ENCODE measurements at places on chromosomes 3 and 15.

DNA sequence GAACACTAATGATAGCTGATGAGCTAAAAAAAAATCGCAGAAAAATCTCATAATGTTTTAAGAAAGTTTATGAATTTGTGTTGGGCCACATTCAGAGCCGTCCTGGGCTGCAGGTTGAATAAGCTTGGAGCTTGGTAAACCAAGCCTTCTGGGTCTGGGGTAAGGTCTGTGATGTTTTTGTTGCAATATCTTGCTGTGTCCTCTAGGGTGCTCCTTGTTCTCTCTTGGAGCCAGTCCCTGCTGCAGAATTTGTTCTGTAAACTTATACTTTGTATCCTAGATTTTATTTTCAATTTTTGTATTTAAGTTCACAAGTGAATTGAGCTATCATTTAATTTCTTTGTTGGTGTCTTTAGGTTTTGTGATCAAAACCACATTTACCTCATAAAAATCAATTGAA, 143.7 kb downstream of the NR1D2 start:
- no peak for DNase-seq

- DNase-seq, result no peak
These were observed 177.1 kb downstream of the CD47 start for GRCh38 chr3:107913701-107914100.

- DNase-seq, result no peak
These were observed 60.2 kb downstream of the IL16 start for GRCh38 chr15:81256916-81257315.

DNA sequence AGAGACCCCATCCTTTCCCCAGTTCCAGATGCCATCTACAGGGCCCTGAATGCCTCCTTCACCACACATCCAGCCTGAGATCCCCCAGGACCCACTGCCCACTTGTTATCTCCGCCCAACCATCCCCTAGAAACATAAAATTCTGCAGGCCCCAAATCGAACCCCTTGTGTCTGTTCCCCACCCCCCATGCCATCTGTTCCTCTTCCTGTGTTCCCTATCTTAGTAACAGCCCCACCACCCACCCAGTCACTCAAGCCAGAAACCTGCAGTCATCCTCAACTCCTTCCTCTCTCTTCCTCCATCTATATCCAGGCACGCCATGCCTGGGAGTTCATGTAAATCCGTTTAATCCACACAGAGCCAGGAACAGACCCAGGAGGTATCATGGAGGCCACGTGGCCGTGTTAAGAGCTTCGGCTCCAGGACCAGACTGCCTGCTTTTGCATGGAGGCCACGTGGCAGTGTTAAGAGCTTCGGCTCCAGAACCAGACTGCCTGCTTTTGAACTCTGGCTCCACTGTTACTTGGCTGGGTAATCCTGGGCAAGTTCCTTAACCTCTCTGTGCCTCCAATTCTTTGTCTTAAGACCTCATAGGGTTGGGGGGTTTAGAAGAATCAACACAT, 4.8 kb downstream of the CSRNP1 start:
- DNase-seq, result no peak

DNA sequence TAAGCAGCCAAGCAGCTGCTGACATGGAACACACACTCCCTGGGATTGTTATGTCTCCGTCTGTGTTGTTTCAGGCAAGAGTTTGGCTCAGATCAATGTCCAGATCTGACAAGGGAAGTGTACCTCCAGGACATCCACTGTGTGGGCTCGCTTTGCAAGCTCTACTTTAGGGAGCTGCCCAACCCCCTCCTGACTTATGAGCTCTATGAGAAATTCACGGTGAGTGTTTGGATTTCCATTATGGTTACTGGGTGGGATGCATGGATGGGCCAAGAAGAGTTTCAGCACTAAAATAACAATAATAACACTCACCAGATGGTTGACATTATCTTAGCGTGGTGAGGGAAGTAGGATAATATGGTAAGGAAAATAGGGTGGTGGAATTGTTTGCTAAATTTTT, 74.1 kb downstream of the ARHGAP31 start:
- no peak for DNase-seq

DNA sequence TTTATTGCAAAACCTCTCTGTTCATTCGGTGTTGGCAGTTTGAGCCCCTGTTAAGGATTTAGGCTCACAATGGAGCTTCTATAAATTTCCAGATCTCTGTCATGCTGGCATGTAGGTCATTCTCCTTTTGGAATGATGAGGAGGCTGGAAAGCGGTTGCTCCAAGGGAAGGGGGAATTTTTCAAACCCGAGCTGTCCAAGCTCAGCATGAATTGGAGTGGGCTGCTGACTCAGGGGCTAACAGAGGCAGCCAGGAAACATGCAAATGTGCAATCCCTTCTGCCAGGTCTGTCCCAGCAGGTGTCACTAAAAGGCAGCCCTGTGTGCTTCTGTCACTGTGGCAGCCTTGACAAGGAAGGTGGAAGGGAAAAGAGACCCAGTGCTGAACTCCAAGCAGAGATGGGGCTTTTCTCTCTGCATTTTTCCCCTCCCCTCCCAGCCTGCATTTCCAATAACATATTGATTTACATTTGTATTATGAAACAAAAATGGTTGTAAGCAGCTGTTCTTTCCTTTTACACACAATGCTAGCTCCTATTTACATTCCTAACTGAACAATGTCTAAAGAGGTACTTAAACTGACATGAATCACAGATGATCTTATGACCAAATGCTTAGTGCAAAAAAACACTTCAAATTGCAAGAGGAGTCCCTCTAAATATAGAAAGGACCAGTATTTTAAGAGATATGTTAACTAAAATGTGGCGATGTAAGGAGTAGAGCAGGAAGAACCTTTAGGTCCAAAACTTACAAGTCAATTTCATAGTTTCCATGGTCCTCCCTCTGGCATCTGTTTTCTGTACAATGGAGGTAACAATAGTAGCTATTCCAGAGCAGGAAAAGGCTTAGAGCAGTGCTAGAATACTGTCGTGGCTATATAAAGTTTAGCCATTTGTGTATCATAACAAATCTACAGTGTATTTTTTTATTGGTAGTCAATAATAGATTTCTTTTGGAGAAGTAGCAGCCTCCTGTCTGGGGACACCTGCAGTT, 84.5 kb upstream of the ATP10A start:
- no peak for DNase-seq

- no peak for DNase-seq
These were observed 38.2 kb downstream of the VPS13C start for GRCh38 chr15:62021991-62022600.

DNA sequence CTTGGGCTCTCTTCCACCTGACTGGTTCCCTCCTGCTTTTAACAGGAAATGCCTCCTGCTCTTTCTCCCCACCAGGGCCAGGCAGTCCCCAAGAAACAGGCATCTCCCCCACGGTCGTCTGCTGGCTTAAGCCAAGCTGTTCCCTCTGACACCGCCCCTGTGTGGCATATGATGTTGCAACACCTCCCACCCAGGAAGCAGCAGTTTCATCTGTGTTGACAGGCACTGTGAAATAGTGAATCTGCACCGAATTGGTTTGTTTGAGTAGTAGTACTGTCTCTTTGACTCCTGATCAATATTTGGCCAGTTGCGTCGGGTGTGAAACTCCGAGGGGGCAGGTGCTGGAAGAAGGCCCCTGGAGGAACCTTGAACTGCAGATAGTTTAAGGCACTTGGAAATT, 188.8 kb downstream of the FEZF2 start:
- DNase-seq, result no peak

DNA sequence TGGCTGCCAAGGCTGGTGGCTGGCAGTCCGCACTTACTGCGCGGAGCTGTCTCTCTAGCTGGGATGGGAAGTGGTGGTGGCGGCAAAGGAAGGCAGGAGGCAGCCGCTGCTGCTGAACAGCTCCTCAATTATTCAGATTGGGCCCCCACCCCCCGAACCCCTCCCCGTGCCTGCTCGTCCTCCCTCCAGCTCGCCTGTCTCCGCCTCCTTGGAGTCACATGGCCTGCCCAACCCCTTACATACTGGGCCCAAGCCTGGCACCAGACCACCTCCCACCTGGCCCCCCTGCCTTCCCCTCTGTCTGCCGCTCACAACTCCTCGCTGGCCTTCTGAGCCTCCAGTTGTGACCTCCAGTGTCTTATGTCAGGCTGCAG, at the start of gene SLC7A14:
TSS of gene SLC7A14 (minus strand) at position 139 of the 374 bp plus-strand sequence. CDS start 59,139 bp downstream, outside the sequence.
- DNase-seq, result no peak

GRCh38 chr3:24060055-24060454, 115.0 kb downstream of the NR1D2 start:
- DNase-seq, result no peak

DNA sequence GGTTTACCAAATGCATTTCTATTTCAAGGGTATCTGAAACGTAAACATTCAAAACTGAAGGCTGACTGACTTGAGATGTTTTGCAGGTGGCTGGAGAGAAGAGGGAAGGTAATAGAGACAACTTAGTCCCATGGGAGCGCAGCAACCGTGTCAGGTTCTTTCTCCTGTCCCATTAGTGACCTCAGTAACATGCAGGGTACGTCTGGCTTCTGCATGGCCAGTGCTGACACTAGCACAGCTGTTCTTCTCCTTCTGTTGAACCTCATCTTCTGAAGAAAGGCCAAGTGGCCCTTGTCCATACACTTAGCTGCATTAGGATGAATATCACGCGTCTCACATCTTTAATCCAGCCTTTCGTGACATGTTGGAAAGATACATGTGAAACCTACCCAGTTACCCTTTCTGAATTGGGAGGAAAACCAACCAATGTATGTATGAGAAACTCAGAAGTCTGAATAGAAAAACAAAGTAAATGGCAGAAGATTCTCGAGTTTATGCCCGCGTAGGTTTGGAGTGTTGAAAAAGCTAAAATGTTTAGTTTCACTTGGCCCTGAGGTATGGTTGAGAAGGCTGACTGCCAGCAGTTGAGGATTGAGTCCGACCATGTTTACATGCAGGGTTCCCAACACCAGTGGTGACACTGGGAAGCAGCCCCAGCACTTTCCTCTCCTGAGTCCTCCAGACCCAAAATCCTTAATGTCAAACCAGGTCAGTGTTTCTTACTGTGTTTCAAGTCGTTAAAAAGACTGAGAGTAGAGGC, 10.3 kb downstream of the NCBP2 start:
- no peak for DNase-seq

GRCh38 chr3:72972706-72973030, 23.9 kb upstream of the PPP4R2 start:
- no peak for DNase-seq

DNA sequence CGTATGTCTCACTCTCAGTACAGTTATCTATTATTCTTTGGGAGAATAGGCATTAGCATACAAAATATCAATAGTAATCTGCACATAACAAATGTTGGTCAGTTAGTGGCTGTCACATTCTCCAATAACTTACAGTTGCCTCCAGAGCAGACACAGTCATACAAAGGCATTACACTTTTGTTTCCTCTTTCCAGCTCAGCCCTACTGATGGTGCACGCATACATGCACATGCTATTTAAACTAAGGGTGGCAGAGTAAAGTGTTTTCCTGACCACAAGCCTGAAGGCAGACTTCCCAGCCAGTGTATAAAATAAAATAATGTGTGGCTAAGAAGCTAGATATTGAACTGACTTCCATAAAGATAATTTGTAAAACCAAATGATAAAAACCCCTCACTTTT, 47.6 kb downstream of the PHLDB2 start:
- DNase-seq, result no peak

DNA sequence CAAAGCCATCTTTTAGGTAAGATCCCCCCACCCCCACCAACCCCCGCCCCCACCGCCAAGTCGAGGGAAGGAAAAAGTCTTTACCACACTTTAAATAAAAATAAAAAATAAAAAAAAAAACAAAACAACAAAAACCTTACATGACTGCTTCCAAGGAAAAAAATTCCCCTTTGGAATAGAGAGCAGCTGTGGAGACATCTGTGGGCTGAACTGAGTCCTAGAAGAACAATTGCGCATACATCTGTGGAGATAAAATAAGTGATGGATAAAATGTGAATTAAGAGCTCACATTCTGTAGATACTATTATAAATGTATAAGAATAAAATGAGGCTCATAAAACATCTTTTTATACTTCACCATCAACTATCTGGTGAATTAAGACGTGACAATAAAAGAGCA, 601.7 kb upstream of the AGTR1 start:
- DNase-seq, result no peak

DNA sequence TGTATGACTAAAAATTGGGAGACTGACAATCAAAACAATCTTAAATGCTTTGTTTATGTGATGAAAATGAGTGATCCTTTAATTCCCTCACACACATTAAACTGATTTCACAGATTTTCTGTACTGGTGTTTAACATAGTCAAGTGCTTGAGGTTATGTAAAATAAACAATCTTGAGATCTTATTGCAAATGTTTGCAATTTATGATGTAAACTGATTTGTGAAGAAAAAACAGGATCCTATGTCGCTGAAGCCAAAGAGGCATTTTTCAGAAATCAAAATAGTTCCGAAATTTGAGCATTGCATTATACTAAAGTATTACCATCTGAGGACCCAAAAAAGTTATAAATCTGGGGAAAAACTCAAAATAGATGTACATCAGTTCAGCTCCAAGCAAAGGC, 12.7 kb downstream of the SHOX2 start:
- no peak for DNase-seq

DNA sequence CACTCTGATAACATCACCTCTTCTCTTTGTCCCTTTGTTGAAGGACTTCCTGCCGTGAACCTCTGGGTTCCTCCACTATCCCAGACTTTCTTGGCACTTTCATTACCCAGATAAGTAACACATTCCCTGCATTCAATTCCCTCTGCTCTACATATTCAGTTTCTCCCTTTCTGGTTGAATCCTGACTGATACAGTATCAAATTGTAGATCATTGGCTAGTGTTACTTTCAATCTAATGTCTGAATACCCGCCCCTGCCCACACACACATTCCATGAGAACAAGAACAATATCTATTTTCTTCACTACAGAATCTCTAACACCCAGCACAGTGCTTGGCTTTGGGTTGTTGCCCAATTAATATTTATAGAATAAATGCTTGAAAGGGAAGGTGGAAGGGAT, 163.5 kb downstream of the ABHD5 start:
- DNase-seq, result no peak

- DNase-seq, result no peak
These were observed 21.0 kb downstream of the ZNF80 start for GRCh38 chr3:114216186-114216970.

- DNase-seq, result no peak
These were observed 157.8 kb downstream of the PDCD6IP start for GRCh38 chr3:33956206-33956605.

GRCh38 chr3:37628711-37629301, 232.9 kb upstream of the CTDSPL start:
- no peak for DNase-seq

GRCh38 chr3:98440283-98440682, 22.7 kb upstream of the OR5K1 start:
- DNase-seq, result no peak

DNA sequence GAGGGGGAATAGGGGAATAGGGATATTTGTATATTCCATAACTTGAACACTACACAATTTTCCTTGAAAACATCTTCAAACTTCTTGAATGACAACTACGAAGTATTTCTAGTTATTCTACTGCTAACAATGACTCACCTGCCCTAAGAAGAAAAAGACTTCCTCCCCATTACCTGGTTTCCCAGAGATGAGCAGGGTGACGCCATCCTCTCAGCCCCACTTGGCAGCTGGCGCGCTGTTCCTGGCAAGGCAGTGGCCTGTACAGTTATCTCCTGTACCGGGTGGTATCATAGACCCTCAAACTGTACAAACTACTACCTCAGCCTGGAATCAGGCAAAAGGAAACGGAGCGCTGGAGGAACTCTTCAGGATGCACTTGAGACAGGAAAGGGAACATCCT, 10.4 kb downstream of the WDR82 start:
- DNase-seq, result no peak

All from stimulated activated CD8-positive, alpha-beta memory T cell treated with anti-CD3 and anti-CD28 coated beads, Interleukin-4, amount 100 ng/mL, for 1 hour (primary cell).